ENCODE measurements at places on chromosomes 1 and 21.

DNA sequence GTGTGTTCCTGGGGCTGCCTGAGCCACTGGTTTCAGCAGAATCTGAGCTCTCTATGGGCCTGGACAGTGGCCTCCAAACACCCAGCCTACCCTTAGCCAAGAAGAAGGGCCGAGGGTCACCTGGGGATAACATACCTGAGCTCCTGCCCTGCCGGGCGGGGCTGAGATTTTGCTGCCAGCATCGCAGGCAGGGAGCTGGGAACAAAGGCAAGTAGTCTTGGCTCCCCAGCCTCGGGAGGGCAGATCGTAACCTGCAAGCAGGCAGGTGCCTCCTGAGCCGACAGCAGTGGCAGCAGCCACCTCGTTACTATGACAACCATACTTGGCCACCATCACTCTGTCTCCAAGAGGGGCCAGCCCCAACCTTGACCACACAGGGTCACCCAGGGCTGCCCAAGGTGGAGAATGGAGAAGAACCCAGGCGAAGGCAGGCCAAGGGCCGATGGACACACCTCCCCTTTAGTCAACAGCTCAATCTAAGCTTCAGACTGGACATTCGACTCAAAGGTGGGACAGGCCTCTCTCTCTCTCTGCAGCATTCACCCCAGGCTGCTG, 54.6 kb downstream of the TOMM20 start:
- peaks cover 29% of the 10 kb centered on the region for H3K4me1 ChIP-seq
- H3K36me3 ChIP-seq: no peaks in the 10 kb centered on the region
- no peak for DNase-seq

- H3K4me3 ChIP-seq: no peak overlapping the region
- H3K36me3 ChIP-seq: no peaks in the 10 kb centered on the region
- H3K27ac ChIP-seq: no peak overlapping the region
- peaks cover 8% of the 10 kb centered on the region for H3K27me3 ChIP-seq
- H3K4me1 ChIP-seq: peaks cover 6% of the 10 kb centered on the region
Measured at GRCh38 chr1:239056940-239057339, 329.4 kb upstream of the CHRM3 start.

DNA sequence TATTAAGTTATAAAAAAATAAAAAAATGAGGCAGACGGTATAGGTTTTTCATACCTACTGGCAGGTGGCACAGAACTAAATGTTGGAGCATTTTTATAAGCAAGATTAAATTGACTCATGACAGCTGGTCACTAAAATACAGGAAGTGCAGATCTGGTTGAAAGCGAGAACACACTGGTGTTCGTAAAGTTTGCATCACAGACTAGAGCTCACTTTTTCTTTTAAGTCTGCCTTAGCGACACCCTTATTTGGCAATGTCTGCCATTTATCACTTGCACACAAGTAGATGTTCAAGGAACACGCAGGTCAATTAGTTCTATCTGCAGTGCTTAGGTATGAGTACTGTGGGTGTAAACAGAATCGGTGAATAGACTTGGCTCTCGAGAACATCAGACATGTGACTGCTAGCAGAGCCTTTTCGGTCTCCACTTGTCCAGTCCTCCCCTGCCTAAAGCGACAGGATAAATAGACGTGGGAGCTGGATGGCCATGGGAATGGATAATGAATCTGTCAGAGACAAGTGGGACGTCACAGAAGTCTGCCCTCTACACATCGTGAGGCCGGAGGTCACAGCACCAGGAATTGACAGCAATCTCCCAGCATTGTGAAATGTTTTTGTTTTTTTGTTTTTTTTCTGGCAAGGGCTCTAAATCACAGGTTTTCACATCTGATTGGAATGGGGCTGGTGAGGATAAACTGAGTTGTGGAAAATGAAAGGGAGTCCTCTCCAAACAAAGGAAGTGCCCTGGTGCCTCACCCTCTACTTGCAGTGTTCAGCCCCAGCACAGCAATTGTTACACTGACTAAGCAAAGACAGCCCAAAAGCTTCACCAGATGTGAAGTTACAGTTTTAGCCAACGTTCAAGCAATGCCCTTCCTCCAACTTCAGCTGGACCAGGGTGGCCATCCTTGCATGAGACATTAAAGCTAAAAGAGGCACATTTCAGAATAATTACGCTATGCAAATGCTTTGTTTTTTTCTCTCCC, 248.9 kb downstream of the NTNG1 start:
- no peaks in the 10 kb centered on the region for H3K4me1 ChIP-seq
- no peak overlapping the region for H3K4me3 ChIP-seq
- no peaks in the 10 kb centered on the region for H3K27me3 ChIP-seq
- no peaks in the 10 kb centered on the region for H3K36me3 ChIP-seq
- no peak overlapping the region for H3K27ac ChIP-seq
- no peak for DNase-seq

DNA sequence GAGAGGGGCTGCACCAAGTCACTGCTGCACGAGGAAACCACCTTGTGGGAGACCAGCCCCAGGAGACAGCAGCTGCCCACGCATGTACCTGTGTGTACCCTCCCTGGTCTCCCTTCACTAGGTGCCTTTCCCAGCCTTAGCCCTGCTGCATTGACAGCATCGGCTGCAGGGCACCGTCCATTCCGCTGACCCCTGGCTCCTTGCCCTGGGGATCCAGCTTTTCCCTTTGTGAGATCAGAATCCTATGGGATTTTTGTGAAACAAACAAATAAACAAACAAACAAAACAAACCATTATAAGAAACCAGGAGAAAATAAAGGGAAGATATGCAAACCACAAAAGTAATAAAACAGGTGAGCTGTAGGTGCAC, 2.1 kb downstream of the STUM start:
- no peaks in the 10 kb centered on the region for H3K36me3 ChIP-seq
- H3K4me1 ChIP-seq: peaks cover 27% of the 10 kb centered on the region
- no peak for DNase-seq
- H3K27ac ChIP-seq: no peak overlapping the region
- peaks cover 81% of the 10 kb centered on the region for H3K27me3 ChIP-seq

DNA sequence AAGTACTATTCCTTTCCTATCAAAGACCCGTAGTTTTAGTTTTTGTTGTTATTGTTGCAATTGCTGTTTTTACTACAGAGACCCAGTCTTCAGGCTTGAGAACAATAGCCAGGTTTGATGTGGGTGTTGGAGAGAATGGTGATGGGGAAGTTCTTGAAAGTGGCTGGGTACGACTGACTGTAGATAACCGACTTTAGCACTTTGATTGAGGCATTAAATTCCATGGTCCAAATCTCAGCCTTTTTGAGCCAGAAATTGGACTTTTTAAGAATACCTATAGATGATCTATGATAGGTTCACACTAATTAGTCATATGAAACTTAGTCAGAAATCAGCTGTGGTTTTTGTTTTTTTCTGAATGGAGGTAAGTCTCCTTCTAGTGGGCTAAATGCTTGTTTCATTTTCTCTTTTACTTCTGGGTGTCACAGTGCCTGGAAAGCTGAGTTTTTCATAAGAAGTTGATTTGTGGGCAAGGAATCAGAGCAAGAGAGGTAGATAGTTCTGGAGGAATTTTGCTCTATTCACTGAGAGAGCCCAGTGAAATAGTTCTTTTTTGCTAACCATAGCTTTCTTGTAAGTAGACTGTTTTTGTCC, 2.8 kb downstream of the PPIH start:
- H3K27me3 ChIP-seq: no peaks in the 10 kb centered on the region
- H3K4me3 ChIP-seq: peak overlapping the region; percentile 13
- peak overlapping the region; percentile 8 for H3K27ac ChIP-seq
- H3K4me1 ChIP-seq: peaks cover 25% of the 10 kb centered on the region

- no peak overlapping the region for H3K27ac ChIP-seq
- H3K4me3 ChIP-seq: no peak overlapping the region
- no peaks in the 10 kb centered on the region for H3K27me3 ChIP-seq
- H3K36me3 ChIP-seq: no peaks in the 10 kb centered on the region
- H3K4me1 ChIP-seq: peaks cover 40% of the 10 kb centered on the region
Measured at GRCh38 chr1:53311702-53312305, 16.1 kb downstream of the LRP8 start.

DNA sequence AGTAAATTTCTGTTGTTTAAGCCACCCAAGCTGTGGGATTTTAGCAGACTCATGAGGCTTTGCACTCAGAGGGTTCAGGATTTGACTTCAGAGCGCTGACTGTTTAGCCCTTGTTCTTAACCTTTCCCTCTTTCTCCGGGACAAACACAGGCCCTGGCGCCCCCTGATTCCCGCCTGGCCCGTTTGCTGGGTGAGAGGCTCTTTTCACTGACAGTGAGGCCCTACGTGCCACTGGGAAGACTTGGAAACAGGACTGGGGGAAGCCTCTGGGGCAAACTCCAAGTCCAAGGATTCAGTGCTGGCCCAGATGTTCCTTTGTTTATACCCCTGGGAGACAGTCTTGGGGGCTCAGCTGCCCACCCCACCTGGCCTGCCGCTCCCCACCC, 11.7 kb upstream of the TRIM63 start:
- H3K4me3 ChIP-seq: no peak overlapping the region
- peaks cover 59% of the 10 kb centered on the region for H3K4me1 ChIP-seq
- H3K27me3 ChIP-seq: no peaks in the 10 kb centered on the region
- no peaks in the 10 kb centered on the region for H3K36me3 ChIP-seq

GRCh38 chr21:41876928-41877652, 2.1 kb downstream of the PRDM15 start:
- H3K36me3 ChIP-seq: peaks cover 1% of the 10 kb centered on the region
- peaks cover 14% of the 10 kb centered on the region for H3K4me1 ChIP-seq

DNA sequence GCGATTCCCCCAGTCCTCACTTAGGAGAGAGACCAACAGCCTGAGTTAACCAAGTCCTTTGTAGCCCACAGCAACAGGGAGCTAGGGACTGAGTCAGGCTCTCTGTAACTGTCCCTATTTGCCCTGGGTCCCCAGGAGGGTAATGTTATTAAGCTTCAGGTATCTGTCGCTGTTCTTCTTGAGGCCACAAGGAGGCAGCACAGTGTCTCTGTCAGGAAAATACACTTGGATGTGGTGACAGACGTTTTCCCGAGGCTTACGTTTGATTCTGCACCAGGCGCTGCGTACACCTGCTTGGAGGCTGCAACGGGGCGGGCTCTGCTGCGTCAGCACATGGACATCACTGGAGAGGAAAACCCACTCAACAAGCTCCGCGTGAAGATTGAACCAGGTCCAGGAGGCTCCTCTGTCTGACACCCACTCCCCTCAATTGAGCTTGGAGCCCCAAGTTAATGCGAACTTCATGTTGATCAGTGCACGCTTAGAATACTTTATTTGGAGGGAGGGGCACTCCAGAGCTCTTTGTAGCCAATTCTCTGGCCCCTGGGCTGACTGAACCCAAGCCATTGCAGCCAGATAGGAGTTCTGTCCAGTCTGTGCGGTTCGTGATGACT, 10.7 kb upstream of the ELF3 start:
- peaks cover 65% of the 10 kb centered on the region for H3K36me3 ChIP-seq
- no peaks in the 10 kb centered on the region for H3K27me3 ChIP-seq
- DNase-seq: no peak
- no peak overlapping the region for H3K4me3 ChIP-seq
- H3K27ac ChIP-seq: peak overlapping the region; percentile 64
- H3K4me1 ChIP-seq: peaks cover 9% of the 10 kb centered on the region

DNA sequence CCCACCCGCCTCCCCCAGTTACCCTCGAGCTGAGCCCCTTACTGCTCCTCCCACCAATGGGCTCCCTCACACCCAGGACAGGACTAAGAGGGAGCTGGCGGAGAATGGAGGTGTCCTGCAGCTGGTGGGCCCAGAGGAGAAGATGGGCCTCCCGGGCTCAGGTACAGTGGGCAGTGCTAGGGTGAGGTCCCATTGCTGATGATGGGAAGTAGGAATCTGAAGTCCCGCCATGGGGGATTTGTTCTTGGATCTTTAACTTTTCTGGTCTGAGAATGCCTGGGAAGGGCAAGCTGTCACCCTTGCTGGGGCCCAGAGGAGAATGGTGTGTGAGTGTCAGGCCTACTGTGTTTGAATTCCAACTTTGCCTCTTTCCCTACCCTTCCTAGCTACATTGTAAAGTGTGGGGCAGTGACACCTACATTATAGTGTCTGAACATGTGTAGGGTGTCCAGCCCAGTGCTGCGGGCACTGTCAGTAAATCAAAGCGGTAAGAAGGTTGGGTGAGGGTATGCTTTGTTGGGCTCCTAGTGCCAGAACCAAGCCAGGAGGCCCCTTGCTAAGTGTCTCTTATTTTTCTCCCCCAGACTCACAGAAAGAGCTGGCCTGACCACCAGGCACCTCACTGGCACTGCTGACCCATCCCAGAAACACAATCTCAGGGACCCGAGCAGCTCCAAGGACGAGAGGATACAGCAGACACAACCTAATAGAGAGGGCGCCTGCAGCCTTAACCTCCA, 44.7 kb downstream of the YARS1 start:
- peaks cover 40% of the 10 kb centered on the region for H3K4me1 ChIP-seq
- DNase-seq: no peak
- H3K27ac ChIP-seq: peak overlapping the region; percentile 54
- no peak overlapping the region for H3K4me3 ChIP-seq
- no peaks in the 10 kb centered on the region for H3K27me3 ChIP-seq
- H3K36me3 ChIP-seq: peaks cover 18% of the 10 kb centered on the region

DNA sequence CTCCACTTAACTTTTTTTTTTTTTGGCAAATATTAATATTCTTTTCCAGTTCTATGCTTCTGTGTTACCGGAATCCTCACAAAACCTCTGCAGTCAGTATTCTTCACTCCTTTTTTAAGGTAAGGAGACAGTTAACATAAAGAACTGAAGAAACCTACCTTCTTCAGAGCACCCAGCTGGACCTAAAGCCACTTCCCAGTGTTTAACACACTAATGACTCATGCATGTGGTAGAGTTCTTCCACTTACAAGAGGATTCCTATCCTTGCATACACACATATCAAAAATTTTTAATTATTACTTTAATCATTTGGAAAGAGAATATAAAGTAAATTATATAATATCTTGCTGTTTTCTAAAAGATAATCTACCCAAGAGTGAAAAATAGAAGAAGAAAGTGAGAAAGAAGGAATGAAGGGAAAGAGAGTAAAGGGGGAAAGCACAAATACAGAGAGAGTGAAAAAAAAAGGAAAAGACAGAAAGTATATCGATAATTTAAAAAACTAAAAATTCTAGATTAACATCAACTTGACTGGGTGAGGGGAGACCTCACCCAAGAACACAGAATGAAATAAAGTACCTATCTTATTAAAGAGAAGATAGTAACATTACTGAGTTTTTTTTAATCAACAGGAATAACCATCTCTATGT, 54.9 kb downstream of the ENAH start:
- DNase-seq: no peak
- peaks cover 20% of the 10 kb centered on the region for H3K4me1 ChIP-seq
- peaks cover 13% of the 10 kb centered on the region for H3K36me3 ChIP-seq
- peak overlapping the region; percentile 13 for H3K27ac ChIP-seq

DNA sequence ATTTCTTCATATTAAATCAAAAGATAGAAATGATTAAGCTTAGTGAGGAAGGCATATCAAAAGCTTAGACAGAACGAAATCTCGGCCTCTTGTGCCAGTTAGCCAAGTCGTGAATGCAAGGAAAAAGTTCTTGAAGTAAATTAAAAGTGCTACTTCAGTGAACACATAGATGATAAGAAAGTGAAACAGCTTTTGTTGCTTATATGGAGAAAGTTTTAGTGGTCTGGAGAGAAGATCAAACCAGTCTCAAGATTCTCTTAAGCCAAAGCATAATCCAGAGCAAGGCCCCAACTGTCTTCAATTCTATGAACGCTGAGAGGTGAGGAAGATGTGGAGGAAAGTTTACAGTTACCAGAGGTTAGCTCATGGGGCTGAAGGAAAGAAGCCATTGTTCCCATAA, 88.4 kb downstream of the ADGRL2 start:
- no peaks in the 10 kb centered on the region for H3K36me3 ChIP-seq
- no peak overlapping the region for H3K4me3 ChIP-seq
- no peak overlapping the region for H3K27ac ChIP-seq
